HepG2 (cell line): ENCODE measurements at places on chromosomes 5 and 9.

GRCh38 chr5:78506261-78507024, 142.1 kb downstream of the LHFPL2 start:
- DNase-seq: no peak

DNA sequence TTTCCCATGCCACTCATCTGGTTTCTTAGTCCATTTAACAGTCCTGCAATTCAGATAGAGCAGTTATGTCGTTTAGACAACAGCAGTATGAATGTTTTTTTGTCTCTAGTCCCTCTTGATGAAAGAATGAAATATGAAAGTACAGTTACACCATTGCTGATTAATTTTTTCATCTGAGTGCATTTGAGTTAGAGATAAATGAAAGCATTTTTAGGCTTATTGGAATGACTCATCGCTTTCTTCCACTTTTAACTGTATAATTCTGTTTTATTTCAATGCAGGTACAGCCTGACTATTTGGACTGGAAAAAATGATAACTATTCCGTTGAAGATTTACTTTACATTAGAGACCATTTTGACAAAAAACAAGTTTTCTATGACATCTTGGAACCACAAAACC, 28.7 kb downstream of the ANKRD34B start:
- no peak for DNase-seq

- no peak for DNase-seq
These were observed 66.7 kb upstream of the CKMT2 start for GRCh38 chr5:81166430-81166829.

DNA sequence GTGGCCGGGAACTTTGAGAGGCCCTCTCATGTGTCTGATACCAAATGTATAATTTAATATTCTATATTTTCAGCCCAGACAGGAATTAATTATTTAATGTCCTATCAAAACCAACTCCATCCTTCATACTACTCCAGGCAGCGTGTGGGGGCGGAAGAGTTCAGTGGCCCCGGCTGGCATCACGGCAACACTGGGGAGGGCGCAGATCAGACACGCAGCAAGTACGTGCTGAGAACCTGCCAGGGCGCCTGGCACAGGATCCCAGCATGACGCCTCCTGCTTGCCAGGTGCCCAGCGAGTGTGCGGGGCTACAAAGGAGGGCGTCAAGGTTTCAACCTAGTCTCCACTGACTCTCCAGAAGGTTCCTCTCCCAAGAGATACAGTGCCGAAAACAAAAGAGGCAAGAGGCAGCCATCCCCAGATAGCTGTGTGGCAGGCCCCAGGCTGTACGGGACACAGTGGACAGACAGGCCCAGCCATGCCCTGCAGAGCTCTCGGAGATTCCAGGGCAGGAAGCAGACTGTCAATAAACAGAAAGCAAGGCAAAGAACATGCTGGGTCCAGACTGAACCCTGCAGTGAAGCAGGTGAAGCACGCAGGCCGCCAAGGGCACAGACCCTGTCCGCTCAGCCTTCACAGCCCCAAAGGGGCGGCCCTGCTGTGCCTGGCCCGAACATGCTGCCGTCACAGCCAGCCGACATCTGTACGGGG, 110.3 kb downstream of the VAV2 start:
- DNase-seq: no peak

- no peak for DNase-seq
These were observed 125.3 kb upstream of the SLC44A1 start for GRCh38 chr9:105119156-105119555.

DNA sequence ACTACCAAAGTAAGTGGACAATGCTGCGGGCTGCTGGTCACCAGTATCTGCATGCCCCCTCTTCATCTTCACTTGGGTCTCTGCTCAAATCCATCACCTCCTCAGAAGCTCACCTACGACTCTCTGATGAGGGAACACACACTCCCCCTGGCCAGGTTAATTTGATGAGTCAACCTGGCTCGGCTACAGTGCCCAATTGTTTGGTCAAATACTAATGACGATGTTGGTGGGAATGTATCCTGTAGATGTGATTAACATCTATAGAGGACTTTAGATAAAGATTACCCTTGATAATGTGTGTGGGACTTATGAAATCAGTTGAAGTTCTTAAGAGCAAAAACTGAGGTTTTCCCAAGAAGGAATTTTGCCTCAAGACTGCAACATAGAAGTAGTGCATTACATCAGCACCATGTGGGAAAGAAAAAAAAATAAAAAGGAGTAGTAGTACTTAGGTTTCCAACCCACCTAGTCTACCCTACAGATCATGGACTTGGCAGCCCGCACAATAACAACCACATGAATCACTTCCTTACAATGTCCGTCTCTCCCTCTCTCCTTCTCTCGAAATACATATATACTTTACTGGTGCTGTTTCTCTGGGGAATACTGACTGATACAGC, 467.3 kb downstream of the DNAH5 start:
- no peak for DNase-seq

DNA sequence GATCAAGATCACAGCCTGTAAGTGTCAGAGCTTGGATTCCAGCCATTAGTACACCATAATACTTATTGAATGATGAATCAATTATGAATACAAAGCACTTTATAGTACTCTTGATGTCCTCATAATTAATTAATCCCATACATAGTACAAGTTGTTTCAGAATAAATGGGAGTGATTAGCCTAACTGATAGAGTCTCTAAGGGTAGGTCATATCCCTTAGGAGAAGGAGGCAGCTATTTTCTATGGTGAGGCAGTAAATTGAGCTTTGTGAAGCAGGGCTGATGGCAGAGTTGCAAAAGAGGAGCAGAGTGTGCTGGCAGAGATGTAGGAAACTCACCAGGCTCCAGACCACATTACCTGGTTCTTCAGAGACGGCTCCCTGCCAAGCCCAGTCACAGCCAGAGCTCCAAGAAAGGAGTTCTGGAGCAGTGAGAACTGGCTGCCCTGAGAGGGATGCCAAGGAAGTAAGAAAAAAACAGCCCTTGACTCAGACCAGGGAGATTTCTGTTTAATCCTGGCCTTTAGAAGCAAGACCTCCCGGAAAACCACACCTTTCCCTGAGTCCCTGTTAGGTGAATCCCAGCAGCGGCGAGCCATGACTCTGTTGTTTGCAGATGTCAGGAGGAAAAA, 112.9 kb downstream of the SH3TC2 start:
- DNase-seq: no peak
